ENCODE measurements at places on chromosomes 11 and 22. TPM values are rescaled to one million over a fixed set of nuclear protein-coding genes. Genes with fewer than 3 reads are reported as not detected.

Gene SLC22A8
- not detected for total RNA-seq

Gene USP28
- total RNA-seq: 47.1 TPM

Gene APOA5
- not detected for total RNA-seq

Gene INPP5J
- total RNA-seq: 0.30 TPM
